ENCODE measurements at places on chromosomes 7 and 10. TPM values are rescaled to one million over a fixed set of nuclear protein-coding genes. Genes with fewer than 3 reads are reported as not detected.
A peak's percentile ranks its signal among the peaks of the same experiment; 100 is the strongest.

Gene IGFBP1
- total RNA-seq = not detected

Gene FAM25G
- not detected for total RNA-seq

- peaks cover 27% of the 10 kb centered on the region for H3K4me1 ChIP-seq
- no peak for DNase-seq
- no peak overlapping the region for H3K4me3 ChIP-seq
- peak overlapping the region; percentile 59 for H3K27ac ChIP-seq
Measured at GRCh38 chr10:122475591-122476332, 14.4 kb downstream of the HTRA1 start.

GRCh38 chr7:68509603-68510002 lies 1088.7 kb upstream of the AUTS2 start:
- peaks cover 2% of the 10 kb centered on the region for H3K36me3 ChIP-seq
- no peak overlapping the region for H3K4me3 ChIP-seq
- no peak overlapping the region for H3K27ac ChIP-seq
- H3K4me1 ChIP-seq = peaks cover 13% of the 10 kb centered on the region
- no peaks in the 10 kb centered on the region for H3K27me3 ChIP-seq
- no peak for DNase-seq

GRCh38 chr10:11760861-11761260 lies 18.7 kb downstream of the ECHDC3 start:
- H3K36me3 ChIP-seq = peaks cover 1% of the 10 kb centered on the region
- H3K4me1 ChIP-seq = peaks cover 16% of the 10 kb centered on the region
- no peak for DNase-seq
- no peaks in the 10 kb centered on the region for H3K27me3 ChIP-seq

Gene RBM28
- total RNA-seq = 76.8 TPM

All from mesothelial cell of epicardium (in vitro differentiated cells).